ENCODE measurements at places on chromosomes 11 and 22. TPM values are rescaled to one million over a fixed set of nuclear protein-coding genes. Genes with fewer than 3 reads are reported as not detected.

DNA sequence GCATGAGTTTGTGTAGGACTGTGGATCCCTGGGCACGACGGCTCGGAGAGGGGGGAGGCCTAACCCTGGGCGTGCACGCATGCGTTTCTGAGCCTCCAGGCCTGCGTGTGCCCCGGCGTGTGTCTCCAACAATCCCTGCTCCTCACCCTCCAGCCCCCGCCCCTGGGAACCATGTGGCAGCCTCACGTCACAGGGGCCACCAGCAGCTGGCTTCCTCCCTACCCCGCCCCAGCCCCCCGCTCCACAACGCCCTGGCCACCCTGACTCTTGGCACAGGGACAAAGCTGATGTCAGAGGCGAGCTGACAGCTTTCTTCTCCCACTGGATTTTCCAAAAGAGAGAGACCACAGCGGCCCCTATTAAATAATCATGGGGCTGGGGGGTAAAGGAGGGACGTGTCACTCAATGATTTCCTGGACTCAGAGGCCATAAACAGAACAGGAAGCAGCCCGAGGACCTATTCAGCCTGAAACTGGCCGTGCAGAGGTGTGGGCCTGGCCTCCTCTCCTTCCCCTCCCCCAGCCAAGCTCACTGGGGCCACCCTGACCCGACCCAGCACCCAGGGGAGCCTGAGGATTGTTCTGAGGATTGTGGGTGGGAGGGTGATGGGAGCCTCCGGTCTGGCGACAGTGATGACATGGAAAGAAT lies 6.8 kb upstream of the LIF start:
- no peak for DNase-seq

DNA sequence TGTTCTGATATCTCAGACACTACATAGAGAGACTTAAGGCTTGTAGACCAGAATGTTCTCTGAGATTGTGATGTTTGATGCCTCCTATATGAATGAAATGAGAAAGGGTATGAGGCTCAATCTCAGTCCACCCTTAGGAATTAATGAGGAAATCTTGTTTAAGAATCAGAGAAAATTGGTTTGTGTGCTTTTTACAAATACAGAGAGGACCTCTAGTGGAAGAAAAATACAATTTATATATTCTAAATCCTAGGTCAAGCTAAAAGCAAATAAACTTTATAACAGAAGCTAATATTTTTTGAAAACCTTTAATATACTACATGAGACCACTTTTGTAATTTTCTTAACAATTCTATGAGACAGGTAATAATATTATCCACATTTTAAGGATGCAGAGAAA lies 5.0 kb upstream of the OR52H1 start:
- no peak for DNase-seq

GRCh38 chr11:62905927-62906531 lies 15.1 kb downstream of the CHRM1 start:
- peak; percentile 82 for DNase-seq

DNA sequence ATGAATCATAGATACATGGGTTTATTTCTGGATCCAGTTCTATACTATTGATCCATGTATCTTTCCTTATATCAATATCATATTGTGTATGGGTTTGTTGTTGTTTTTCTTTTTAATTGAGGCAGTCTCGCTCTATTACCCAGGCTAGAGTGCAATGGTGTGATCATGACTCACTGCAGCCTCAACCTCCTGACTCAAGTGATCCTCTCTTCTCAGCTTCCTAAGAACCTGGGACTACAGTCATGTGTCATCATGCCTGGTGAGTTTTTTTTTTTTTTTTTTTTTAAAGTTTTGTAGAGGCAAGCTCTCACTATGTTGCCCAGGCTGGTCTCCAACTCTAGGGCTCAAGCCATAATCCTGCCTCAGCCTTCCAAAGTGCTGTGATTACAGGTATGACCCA lies 1589.4 kb upstream of the TENM4 start:
- DNase-seq = no peak

- no peak for DNase-seq
These were observed 69.7 kb downstream of the ETS1 start for GRCh38 chr11:128517451-128518230.

GRCh38 chr22:23281406-23282088 lies 101.2 kb downstream of the BCR start:
- DNase-seq = peak; percentile 85

DNA sequence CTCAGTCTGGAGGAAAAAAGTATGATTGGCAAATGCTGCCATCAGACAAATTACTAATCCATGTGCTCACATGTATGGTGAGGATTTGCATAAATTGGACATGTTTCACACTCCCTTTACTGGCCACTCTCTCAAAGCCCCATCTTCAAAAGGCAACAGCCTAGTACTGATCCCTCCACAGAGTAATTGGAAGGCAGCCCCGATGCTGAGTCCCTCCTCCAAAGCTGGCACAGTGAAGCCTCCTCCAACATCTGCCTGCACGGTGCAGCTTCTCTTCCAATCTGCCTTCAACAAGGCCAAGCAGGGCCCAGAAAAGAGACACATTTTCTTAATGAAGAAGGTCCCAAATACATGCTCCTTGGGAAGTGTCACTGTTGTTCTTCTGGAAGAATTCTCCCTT lies 350.6 kb downstream of the OPCML start:
- DNase-seq = no peak

- DNase-seq = peak; percentile 17
These were observed 30.8 kb downstream of the SBF1 start for GRCh38 chr22:50443801-50444625.

GRCh38 chr11:129960216-129961214 lies 42.1 kb downstream of the PRDM10 start:
- DNase-seq = no peak

- DNase-seq = no peak
These were observed 63.0 kb downstream of the PARVG start for GRCh38 chr22:44243761-44244160.

GRCh38 chr11:114262681-114263512 lies 33.3 kb upstream of the NNMT start:
- DNase-seq = no peak

- no peak for DNase-seq
These were observed 131.4 kb upstream of the C11orf58 start for GRCh38 chr11:16606784-16607674.

DNA sequence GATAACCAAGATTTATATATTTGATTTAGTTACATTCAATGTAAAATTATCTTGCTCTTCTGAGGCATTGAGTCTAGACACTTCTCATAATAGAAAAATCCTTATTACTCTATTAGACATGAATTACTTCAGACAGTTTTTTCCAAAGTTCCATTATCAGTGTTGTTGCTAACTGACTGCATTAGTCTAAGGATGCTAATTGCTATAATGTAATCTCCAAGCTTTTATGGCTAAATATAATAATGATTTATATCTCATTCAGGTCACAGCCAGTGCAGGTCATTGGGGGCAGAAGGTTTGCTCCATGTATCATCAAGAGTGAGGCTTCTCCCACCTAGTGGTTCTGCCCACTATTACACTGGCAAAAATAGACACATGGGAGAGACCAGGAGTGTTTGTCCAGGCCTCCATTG lies 377.2 kb upstream of the DDI1 start:
- DNase-seq = no peak

GRCh38 chr11:115439385-115439784 lies 64.8 kb downstream of the CADM1 start:
- no peak for DNase-seq

The HEPHL1 gene
- not detected for total RNA-seq

The ART1 gene
- not detected for total RNA-seq

The CFAP300 gene
- not detected for total RNA-seq

The TMA7B gene
- 12.0 TPM for total RNA-seq

The LDHAL6A gene
- not detected for total RNA-seq

The MRGPRX3 gene
- total RNA-seq = not detected

All from CD8-positive, alpha-beta T cell (primary cell).